ENCODE measurements at places on chromosomes 2 and 18.

DNA sequence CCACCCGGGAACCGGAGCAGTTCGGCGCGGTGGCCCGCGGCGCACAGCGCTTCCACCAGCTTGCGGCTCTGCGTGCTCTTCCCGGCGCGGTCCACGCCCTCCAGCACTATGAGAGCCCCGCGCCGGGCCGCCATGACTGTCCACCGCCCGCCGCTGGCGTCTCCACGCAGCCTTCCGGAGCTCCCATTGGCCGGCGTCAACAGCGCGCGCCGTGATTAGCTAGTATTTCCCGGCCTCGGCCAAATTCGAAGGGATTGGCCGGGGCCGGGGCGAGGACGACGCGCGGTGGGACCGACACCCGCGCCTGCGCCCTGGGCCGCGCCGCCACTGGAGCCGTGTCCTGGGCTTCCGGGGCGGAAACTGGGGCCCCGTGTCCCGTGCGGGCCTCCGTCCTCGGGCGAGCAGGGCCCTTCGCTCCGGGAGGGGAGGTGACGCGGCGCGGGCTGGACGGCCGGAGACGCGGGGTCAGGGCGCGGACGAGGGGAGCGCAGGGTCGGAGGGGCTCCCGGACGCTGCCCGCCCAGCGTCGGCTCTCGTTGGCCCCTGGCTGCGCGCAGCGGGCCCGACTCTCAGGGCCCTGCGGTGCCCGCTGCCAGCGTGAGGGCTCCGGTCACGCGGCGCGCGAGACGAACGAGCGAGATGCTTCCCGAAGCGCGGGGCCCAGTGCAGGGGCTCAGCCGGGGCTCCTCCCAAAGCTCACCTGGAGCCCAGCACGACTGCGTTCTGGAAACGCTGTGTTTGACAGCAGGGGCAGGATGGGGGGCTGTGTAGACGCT is at the start of gene DTYMK:
DTYMK (minus strand) TSS at position 166 of the 776 bp plus-strand sequence; CDS start at position 134, 32 bp downstream.
- peak; percentile 95 for DNase-seq

DNA sequence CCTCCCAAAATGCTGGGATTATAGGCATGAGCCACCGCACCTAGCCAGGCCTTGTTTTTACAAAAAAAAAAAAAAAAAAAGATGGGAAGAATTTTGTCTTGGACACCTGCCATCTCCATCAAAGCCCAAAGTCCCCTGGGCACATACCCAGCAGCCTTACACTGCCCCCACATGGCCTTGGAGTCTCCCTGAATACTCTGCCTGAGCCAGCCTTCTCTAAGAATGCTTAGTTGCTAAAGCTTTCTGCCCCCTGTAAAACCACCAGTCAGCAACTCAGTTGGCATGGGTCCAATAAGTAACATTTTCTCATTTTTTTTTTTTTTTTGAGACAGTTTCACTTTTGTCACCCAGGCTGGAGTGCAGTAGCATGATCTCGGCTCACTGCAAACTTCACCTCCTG is 40.6 kb downstream of the SPC25 start:
- no peak for DNase-seq

- no peak for DNase-seq
These were observed 78.2 kb downstream of the KCTD1 start for GRCh38 chr18:26470011-26470637.

- DNase-seq = no peak
These were observed 373.3 kb downstream of the RBM43 start for GRCh38 chr2:150888337-150888736.

GRCh38 chr2:56313500-56313921 is 129.7 kb downstream of the CCDC85A start:
- DNase-seq = no peak

DNA sequence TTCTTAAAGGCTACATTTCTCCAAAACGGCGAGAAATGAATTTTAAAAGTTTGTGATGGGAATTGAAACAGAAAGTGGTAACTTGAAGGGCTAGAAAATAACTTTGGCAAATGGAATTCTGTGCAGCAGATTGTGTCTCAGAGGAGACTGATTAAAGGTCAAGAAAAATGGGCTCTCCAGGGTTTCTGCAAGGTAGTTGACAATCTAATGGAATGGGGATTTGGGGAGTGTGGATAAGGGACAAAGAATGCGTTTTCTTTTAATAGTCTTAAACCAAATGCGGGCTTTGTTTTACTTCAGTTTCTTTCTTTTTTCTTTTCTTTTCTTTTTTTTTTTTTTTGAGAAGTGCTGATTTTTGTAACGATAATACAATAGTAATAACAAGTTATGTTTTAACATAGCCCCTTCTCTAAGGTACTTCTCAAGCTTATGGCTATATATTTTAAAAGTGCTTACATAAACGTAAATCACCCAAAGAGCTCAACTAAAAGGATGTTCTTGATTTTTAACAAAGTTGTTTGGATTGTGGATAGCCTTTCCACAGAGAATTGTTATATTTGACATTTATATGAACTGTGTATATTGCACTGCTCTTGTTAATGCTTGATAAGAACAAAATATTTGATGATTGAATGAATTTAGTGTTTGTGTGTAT is 36.6 kb downstream of the CAMKMT start:
- no peak for DNase-seq

- DNase-seq = no peak
These were observed 75.2 kb upstream of the CTDP1 start for GRCh38 chr18:79604205-79604912.

- DNase-seq = no peak
These were observed 53.8 kb downstream of the SKA1 start for GRCh38 chr18:50428531-50429206.
